ENCODE measurements at places on chromosomes 12 and 14. TPM values are rescaled to one million over a fixed set of nuclear protein-coding genes. Genes with fewer than 3 reads are reported as not detected.
A peak's percentile ranks its signal among the peaks of the same experiment; 100 is the strongest.

DNA sequence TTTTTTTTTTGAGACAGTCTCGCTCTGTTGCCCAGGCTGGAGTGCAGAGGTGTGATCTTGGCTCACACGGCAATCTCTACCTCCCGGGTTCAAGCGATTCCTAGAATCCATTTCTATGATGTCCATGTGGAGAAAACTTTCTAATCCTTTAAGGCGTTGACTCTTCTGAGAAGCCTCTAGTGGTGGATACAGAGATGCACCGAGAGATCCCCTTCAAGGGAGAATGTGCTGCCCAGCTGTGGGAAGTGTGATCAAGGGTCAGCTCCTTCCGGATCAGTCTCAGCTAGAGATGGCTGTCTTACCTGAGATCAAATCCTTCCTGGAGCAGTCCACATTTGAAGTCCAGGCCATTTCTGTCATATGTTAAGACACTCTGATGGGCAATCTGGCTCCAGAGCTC lies 92.7 kb upstream of the HECTD1 start:
- no peak for DNase-seq

The SRRM4 gene
- polyA plus RNA-seq = not detected

GRCh38 chr14:70755655-70756054 lies 53.7 kb downstream of the MAP3K9 start:
- peak; percentile 92 for DNase-seq

The ZFHX2 gene
- polyA plus RNA-seq = 0.33 TPM

The JPH4 gene
- not detected for polyA plus RNA-seq

GRCh38 chr12:101951002-101951670 lies 73.8 kb downstream of the DRAM1 start:
- DNase-seq = no peak

DNA sequence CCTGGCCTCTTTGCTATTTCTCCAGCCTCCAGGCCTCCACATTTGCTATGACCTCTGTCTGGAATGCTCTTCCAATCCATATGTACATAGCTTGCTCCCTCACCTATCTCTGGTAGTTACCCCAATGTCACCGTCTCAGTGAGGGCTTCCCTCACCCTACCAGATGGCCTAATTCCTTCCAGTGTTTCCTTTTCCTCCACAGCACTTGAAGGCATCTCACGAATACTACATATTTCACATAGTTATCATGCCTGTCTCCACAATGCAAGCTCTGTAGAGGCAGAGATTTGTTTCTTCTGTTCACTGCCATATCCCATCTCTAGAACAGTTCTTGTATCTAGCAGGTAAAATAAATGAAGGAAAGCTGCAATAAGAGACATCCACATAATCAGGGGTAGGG lies 21.3 kb upstream of the HSP90B1 start:
- peak; percentile 42 for DNase-seq

The NINJ2 gene
- polyA plus RNA-seq = 0.30 TPM

- DNase-seq = no peak
Observed at GRCh38 chr12:132806857-132807256, 21.8 kb downstream of the GOLGA3 start.

GRCh38 chr12:13046964-13047363 lies 2.8 kb downstream of the FAM234B start:
- no peak for DNase-seq

GRCh38 chr14:61582815-61583214 lies 112.5 kb upstream of the HIF1A start:
- DNase-seq = no peak

The FGF6 gene
- polyA plus RNA-seq = not detected

- DNase-seq = no peak
Observed at GRCh38 chr12:88884600-88884999, 304.3 kb upstream of the KITLG start.

The RHOF gene
- polyA plus RNA-seq = 6.0 TPM

The KRT72 gene
- not detected for polyA plus RNA-seq

- DNase-seq = no peak
Observed at GRCh38 chr12:65593239-65593701, 231.0 kb upstream of the HMGA2 start.

GRCh38 chr14:23482823-23483148 lies 13.3 kb downstream of the NGDN start:
- DNase-seq = no peak

The EXOC3L4 gene
- polyA plus RNA-seq = not detected

- DNase-seq = no peak
Observed at GRCh38 chr14:101062065-101062450, 158.5 kb upstream of the RTL1 start.

The DTX1 gene
- not detected for polyA plus RNA-seq

The RASSF8 gene
- polyA plus RNA-seq = 2.5 TPM

The PZP gene
- polyA plus RNA-seq = not detected

The IRF2BPL gene
- 8.0 TPM for polyA plus RNA-seq

DNA sequence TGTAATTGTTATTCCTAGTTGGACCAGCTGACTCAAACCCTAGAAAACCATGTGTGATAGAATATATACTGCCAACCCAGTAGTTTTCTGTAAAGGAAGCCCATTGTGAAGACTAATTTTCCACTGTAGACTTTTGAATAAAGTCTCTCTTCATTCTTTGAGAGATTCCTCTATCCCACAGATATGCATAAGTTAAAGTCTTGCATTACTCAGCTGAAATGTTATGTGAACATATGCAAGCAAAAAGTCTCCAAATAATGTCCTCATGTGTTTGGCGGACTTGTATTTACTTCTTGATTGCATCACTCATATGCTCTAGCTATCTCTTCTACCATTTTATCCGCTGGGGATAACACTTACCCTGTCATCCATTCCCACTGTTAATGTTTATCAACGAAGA lies 35.1 kb upstream of the OTOGL start:
- no peak for DNase-seq

The RDH16 gene
- polyA plus RNA-seq = not detected

DNA sequence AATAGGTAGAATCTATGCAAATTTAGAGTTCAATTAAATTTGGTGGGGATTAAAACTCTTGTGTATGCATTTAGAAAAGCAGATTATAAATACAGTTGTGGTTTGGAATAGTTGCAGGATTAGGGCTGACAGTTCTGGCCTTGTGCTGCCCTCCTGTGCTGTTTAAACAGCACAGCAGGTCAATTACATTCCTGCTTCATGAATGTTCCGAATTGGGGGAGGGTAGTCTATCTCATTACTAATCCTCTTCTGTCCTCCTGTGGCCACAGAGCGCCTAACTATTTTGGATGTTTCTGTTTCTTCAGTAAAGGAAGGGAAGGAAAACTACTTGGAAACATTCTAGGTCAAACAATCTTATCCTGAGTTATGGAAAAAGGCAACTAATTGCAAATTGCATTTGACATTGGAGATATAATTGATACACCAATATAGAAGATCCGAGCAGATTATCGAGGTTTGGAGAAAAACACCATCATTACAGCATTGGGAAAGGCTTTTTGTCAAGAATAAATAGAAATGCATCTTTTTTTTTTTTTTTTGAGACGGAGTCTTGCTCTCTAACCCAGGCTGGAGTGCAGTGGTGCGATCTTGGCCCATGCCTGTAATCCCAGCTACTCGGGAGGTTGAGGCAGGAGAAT lies 8.7 kb upstream of the GPR19 start:
- DNase-seq = no peak

GRCh38 chr12:12954878-12955625 lies 3.1 kb upstream of the GPRC5D start:
- DNase-seq = no peak

The PLEKHG3 gene
- 41.3 TPM for polyA plus RNA-seq

DNA sequence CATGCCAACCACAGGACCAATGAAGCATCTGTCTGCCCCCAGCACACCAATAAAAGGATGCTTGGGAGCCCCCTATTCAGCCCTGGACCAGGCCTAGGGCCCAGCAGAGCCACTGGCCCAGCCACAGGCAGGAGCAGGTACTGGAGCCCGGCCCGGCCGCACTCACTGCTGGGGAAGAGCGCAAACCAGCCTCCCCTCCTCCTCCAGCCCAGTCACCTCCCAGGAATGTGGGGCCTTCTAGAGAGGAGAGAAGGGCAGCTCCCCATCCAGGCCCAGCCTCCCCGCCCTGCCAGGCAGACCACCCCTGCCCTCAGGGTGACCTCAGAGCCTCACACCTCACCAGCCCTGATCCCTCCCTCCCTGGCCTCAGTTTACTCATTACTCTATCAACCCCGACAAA lies 56.2 kb downstream of the CCNK start:
- DNase-seq = peak; percentile 46

The ATP23 gene
- 9.9 TPM for polyA plus RNA-seq

- DNase-seq = peak; percentile 73
Observed at GRCh38 chr12:110501399-110501751, 536 bp downstream of the VPS29 start.

GRCh38 chr12:112314981-112315380 lies 67.2 kb downstream of the HECTD4 start:
- DNase-seq = peak; percentile 80

DNA sequence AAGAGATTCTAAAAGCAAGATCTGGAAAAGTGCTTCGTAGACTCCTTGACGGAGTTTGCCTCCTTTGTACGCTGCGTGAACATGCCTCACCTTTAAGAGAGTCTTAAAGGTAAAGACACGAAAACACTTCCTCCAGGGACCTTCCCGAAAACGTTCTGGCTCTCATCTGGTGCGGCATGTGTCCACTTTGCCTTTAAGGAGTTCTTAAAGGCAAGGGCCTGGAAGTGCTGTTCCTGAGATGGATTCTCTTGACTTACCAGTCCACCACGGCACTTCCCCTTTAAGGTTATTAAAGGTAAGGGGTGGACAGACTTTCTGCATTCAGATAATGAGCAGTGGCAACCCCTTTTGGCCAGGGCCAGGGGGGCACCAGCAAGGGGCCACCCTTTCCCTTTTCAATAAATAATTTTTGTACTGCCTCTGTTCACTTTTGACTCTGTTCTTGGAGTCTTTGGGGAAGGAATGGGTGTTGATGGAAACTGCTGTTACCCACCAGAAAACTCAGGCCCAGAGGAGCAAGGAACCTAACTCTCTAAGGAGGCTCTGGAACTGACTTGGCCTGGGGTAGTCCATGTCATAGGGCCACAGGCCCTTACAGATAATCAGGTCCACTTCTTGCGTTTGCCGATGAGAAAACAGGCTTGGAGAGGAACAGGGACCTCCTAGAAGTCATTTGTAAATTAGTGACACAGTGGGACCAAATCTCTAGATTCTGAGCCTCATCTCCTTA lies 4.4 kb downstream of the REM2 start:
- peak; percentile 88 for DNase-seq

The TMEM30B gene
- 9.5 TPM for polyA plus RNA-seq

GRCh38 chr12:122072031-122072970 lies 6.3 kb upstream of the MLXIP start:
- peak; percentile 54 for DNase-seq

The IL31 gene
- not detected for polyA plus RNA-seq

The CMKLR1 gene
- not detected for polyA plus RNA-seq

The NANOG gene
- polyA plus RNA-seq = not detected

The FRMD6 gene
- 28.2 TPM for polyA plus RNA-seq

The GLS2 gene
- 0.71 TPM for polyA plus RNA-seq

DNA sequence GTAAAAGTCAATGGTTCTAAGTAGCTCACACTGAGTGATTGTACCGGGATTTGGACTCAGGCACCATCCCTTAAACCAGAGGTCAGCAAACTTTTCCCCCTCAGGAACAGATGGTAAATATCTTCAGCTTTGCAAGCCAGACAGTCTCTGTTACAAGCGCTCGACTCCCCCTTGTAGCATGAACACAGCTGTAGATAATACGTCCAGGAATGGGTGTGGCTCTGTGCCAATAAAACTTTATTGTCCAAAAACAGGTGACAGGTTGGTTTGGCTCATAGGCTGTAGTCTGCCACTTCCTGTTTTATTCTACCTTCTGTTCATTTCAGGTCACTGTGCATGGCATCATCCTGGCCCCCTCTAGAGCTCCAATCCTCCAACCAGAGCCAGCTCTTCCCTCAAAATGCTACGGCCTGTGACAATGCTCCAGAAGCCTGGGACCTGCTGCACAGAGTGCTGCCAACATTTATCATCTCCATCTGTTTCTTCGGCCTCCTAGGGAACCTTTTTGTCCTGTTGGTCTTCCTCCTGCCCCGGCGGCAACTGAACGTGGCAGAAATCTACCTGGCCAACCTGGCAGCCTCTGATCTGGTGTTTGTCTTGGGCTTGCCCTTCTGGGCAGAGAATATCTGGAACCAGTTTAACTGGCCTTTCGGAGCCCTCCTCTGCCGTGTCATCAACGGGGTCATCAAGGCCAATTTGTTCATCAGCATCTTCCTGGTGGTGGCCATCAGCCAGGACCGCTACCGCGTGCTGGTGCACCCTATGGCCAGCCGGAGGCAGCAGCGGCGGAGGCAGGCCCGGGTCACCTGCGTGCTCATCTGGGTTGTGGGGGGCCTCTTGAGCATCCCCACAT lies 7.6 kb downstream of the BDKRB1 start:
- no peak for DNase-seq

All from foreskin keratinocyte (primary cell).